ENCODE measurements at places on chromosomes 16 and 17. TPM values are rescaled to one million over a fixed set of nuclear protein-coding genes. Genes with fewer than 3 reads are reported as not detected.

KRT27 gene
- not detected for total RNA-seq

SCGB1C2 gene
- not detected for total RNA-seq

DNA sequence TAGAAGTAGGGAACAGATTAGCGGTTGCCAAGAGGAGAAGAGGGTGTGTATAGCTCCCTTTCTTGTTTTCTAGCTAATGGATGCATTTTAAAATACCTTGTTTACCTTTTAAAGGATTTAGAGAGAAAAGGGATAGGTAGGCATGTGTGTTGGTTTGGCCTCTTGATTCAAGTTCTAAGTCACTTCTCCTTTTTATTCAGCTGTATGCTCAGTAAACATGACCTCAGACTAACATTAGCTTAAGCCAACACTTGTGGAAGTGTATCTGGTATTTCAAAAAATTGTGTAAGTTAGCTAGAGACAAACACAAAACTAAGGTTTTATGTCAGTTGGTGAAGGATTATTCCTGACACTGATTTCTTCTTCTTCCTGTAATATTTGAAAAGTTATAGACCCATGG is 204.1 kb upstream of the NOG start:
- no peaks in the 10 kb centered on the region for H3K36me3 ChIP-seq
- H3K27ac ChIP-seq, result no peak overlapping the region
- H3K4me1 ChIP-seq, result no peaks in the 10 kb centered on the region
- no peak overlapping the region for H3K4me3 ChIP-seq

DNA sequence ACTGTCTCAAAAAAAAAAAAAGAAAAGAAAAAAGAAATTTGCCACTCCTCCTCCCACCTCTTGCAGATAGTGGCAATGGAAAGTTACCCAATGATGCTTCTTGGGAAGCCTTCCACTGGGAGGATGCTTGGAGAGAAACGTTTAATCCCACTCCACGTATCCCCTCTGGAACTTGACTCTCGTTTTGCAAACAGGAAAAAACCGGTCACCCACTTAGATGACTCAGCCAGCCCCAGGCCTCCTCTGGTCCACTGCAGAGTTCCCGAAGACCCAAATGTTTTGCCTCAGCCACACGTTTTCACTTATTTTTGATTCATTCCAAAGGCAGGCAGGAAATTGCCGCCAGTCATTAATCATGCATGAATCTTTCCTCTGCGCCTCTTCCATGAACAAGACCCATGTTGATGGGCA is 9.3 kb upstream of the TNFRSF17 start:
- no peak for DNase-seq
- no peaks in the 10 kb centered on the region for H3K27me3 ChIP-seq
- no peaks in the 10 kb centered on the region for H3K4me1 ChIP-seq
- no peak overlapping the region for H3K27ac ChIP-seq

- no peak for DNase-seq
- peaks cover 4% of the 10 kb centered on the region for H3K4me1 ChIP-seq
- H3K36me3 ChIP-seq, result no peaks in the 10 kb centered on the region
- no peak overlapping the region for H3K27ac ChIP-seq
- no peaks in the 10 kb centered on the region for H3K27me3 ChIP-seq
- H3K4me3 ChIP-seq, result no peak overlapping the region
Observed at GRCh38 chr17:28039251-28039650, 3.2 kb upstream of the NLK start.

DNA sequence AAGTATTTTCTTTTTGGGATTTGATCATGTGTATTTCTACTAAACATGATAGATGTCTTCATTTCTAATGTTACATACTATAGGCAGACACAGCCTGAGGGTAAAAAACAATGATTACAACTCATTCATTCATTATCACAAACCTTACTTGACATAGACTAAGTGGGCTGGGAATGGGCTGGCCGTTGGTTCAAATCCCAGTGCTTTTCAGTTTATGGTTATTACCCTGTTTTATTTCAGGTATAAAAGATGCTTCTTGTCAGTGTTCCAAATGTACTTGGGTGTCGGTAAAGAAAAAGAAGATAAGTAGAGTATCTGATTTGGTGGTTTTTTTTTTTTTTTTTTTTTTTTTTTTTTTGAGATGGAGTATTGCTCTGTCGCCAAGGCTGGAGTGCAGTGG is 149.7 kb upstream of the ZFHX3 start:
- no peak for DNase-seq
- no peak overlapping the region for H3K27ac ChIP-seq
- H3K4me1 ChIP-seq, result no peaks in the 10 kb centered on the region
- H3K36me3 ChIP-seq, result no peaks in the 10 kb centered on the region
- no peaks in the 10 kb centered on the region for H3K27me3 ChIP-seq

Measured in uterus (tissue), 4 donors.